ENCODE measurements at places on chromosomes 12 and 14.

DNA sequence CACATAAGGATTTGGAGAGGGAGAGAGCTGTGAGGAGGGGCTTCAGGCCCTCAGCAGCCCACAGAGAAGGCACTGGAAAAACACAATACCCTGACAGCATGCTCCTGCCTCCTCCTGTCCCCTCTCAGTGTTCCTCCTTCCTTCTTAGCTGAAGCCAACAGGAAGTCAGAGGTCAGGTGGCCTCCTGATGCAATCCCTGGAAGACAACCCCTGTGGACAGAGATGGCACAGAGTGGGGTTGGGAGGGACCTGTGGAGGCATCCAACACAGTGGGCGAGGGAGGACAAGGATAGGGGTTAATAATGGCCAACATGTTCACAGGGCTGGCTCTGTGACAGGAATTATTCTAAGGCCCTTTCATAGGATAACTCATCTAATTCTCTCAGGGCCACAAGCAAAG is 15.4 kb upstream of the IFI27L2 start:
- no peak for DNase-seq

DNA sequence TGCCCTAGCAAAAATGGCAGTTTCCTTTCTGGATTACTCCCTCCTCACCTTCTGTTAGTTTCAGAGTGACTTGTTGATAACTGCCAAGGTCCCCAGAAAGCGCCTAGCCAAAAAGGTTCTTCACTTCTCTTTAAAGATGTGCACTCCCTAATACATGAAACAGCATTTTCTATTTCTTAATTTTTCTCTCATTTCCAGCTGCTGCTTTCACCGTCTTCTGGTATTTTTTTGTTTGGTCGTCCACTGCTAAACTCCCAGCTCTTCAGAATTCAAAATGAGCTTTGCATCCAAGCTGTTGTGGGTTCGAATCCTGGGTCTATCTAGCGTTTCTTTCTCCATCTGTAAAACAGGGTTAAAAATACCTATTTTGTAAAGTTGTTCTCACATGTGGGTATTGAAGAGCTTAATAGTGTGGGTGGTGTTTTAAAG is 397 bp upstream of the BORCS5 start:
- DNase-seq = no peak

DNA sequence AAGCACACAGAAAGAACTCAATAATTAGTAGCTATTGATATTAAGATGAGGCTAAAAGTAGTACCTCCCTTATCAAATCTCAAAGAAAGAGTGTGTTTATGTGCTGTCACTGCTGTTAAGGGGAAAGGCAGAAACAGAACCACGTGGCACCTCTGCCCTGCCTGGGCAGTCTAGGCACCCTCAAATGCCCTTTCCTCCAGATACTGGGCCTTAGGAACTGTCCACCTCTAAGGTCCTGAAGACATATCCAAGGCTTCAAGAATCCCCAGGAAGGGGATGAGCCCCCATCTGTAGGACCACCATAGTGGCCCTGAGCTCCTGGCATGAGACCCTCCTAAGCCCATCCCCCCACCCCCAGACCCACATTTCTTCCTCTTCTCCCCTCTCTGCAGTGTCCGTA is 29.1 kb downstream of the NGB start:
- DNase-seq = no peak

GRCh38 chr14:70171726-70172125 is 17.0 kb downstream of the SLC8A3 start:
- DNase-seq = no peak

GRCh38 chr12:33628087-33628486 is 188.5 kb upstream of the SYT10 start:
- DNase-seq = no peak

DNA sequence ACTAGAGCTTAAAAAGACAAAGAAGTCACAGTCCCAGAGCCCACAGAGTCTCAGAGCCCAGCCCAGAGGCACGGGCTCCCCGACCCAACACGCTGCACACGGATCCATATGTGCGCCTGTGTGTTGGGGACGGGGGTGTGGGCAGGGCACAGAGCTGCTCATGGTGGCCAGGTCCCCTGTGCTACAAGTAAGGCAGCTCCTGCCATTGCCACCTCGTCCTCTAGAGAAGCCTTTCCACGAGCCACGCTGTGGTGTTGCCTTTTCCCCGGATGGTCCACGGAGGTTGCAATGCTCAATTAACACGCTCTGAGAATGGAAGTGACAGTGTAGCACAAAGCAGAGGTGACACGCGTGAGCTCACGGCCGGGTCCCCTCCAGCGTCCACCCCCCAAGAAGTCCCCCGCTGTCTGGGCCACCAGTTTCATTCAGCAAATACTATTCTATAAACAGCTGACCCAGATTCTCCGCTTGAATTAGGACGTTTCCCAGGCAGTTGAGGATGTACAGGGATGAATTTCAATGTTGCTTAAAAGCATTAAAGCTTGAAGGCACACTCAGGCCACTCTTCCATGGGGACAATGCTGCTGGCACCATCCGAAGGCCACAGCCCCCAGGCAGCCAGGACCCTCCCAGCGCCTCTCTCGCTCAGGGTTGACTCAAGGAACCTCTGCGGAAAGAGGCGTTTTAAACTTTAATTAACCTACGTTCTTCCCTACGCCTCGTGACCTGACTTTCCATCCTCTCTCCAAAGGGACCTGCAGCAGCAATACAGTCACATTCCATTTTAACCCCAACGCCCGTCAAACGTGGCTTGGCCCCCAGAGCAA is 22.7 kb upstream of the EIF5 start:
- peak; percentile 41 for DNase-seq

- DNase-seq = no peak
Measured at GRCh38 chr12:11891754-11892386, 178.9 kb upstream of the BCL2L14 start.

DNA sequence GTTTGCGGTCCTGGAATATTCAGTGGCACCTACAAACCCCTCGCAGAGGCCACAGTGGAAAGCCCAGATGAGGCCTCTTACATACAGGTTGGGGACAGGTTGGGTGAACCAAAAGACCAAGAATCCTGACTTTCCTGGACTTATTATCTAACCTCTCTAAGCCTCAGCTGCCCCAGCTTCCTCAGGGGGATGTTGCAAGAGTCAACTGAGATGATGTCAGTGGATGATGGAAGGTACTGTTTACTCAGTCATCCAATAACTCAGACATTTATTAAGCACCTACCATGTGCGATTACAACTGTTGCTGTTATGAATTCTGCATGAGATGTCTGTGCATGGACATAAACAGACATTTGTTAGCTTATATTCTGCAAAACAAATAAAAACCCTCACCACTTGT is 72.8 kb downstream of the RFX4 start:
- no peak for DNase-seq

DNA sequence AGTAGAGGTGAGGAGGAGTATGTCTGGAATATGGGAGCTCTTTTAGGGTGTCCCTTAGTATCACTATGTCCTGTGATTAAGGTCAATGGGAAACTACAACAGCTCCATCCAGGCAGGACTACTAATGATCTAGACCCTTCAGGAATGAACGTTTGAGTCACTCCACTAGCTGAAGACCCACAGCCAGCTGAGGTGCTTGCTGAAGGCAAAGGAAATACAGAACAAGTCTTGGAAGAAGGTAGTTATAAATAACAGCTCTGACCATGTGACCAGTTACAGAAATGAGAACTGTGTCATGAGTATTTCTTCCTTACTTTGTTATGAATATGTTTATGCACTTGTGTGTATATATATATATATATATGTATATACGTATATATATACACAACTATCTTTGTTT is 40.5 kb upstream of the USP44 start:
- DNase-seq = no peak

GRCh38 chr14:93951635-93952540 is 24.5 kb downstream of the ASB2 start:
- DNase-seq = no peak

DNA sequence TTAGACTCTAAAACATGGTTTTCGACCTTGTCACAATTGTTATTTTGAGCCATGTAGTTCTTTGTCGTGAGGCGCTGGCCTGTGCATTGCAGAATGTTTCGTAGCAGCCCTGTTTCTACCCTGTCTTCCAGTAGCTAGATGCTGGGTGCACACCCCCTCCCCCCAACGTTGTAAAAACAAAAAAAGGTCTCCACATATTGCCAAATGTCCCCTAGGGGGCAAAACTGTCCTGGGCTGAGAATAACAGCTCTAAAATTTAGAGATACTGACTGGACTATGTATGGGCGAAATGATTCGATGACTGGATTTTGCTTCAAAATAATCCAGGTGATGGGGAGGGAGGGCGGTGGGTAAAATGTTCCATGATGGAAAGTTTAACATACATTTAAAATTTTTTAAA is 126.1 kb upstream of the FUT8 start:
- no peak for DNase-seq

- no peak for DNase-seq
Measured at GRCh38 chr12:29673346-29673745, 110.4 kb downstream of the TMTC1 start.

GRCh38 chr12:65956056-65956738 is 131.9 kb downstream of the HMGA2 start:
- no peak for DNase-seq

GRCh38 chr14:50772412-50772811 is 58.5 kb downstream of the NIN start:
- no peak for DNase-seq

GRCh38 chr12:6959058-6959804 is 8.1 kb downstream of the PTPN6 start:
- DNase-seq = no peak

DNA sequence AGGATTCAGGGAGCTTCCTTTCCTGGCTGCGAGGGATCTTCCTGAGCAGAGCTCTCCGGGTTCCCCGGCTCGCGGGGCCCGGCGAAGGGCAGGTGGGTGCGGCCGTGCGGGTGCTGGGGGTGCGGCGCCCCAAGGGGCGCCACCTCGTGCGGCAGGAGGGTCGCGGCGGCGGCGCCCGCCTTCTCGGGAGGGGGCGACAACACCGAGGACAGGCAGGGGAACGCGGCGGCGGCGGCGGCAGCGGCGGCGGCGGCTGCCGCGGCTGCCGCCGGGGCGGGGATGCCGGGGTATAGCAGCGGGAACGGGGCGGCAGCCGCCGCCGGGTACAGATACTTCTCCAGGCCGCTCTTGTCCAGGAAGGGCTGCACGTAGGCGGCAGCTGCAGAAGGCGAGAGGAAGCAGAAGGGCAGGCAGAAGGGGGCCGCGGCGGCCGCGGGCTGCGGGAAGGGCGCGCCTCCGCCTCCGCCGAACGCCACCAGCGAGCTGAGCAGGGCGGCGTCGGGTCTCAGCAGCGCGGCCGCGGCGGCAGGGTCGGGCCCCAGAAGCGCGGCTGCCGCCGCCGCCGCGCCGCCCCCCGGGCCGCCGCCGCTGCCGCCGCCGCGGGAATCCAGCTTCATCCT is 2.7 kb downstream of the BHLHE41 start:
- DNase-seq = no peak

GRCh38 chr12:52942066-52942900 is 6.6 kb upstream of the KRT18 start:
- no peak for DNase-seq

DNA sequence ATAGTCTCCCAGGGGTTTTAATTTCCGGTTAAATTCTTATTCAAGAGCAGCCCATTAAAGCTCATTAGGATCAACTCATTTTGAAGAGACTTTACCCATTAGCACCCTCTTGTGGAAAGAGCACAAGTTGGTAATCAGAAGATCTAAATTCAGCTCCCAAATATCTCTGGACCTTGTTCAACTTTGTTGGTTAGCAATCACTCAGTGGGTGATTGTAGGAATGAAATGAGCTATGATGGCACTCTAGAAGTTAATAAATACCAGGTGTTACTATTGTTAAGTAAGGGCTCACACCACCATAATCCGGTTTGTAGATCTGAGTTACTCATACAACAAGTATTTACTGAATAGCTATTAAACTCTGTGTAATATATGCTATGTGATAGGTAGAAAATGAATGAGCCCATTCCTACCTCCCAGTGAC is 42.9 kb downstream of the TRIP11 start:
- DNase-seq = no peak

DNA sequence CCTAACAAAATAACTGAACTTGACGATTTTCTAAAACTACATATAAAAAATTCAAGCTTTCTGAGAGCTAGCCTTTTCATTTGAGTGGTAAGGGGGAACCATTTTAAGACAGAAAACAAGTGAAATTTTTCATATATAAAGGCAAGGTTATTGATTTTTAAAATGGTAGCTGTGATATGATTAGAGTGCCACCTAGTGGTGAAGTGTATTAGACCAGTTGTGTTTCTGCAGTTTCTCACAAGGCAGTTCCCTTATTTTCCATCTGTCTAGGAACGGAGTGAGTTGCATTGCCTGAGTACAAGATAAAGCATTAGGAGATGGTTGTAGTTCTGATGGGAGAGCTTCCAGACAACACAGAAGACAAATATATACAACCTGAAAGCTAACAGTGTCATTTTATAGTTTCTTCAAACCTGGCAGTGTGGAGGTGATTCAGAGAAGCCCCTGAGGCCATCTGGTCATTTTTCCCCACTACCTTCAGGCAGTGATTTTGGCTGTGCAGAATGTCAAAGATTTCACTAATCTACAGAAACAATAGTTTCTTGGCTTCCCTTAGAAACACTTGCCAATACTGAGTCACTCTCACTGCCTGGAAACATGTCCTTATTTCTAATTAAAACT is 180.8 kb downstream of the C12orf50 start:
- DNase-seq = no peak

DNA sequence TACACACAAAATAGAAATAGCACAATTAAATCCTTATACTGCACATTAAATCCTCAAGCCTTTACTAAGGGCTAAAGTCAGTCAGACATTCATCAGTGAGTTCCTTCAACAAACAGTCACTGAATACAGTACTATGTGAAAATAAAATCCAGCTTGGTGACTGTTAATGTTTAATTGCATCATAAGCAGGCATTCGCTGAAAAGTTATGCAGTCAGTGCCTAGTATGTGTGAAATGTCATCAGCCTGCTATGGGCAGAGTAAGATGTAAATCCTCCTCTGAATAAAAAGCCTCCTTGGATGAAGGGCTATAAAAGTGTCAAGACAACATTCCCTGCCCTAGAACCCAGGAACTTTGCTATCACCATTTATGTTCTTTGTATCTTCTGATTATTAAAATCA is 116.4 kb downstream of the PRICKLE1 start:
- DNase-seq = no peak

- DNase-seq = no peak
Measured at GRCh38 chr12:49987625-49988303, 15.0 kb downstream of the AQP6 start.

GRCh38 chr12:53223389-53224060 is 8.5 kb downstream of the RARG start:
- no peak for DNase-seq

DNA sequence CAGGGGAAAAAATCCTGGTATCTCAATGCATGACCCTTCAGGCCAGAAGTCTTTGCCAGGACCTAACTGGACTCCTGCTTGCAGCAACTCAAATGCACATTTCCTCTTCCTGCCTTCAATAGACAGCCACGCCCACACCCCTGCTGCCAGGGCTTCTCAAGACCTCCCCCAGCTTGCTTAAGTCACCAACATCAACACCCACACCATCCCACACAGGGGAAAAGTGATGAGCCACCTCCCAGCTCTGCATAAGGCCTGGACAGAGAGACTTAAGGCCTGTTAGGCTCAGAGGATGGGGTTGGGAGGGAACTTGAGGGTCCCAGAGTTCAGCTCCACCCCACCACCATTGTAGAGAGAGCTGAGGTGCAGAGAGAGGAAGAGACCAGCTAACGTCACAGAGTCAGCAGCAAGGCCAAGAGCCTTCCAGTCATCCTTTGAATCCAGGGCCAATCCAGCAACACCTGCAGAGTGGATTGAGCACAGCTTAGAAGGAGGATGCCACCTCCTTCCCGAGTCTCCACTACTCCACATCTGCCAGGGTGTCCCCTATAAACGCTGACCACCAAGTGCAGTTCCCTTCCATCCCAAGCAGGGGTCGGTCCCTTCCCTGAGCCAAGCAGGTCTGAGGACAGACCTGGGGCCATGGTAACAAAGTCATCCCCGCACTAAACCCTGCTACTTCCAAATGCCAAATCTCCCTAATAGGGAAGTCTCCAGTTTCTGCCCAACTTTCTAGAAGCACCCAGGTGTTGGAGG is 50.0 kb downstream of the KDM2B start:
- no peak for DNase-seq
